Choroid plexus epithelial cell (primary cell): ENCODE measurements at places on chromosomes 16 and 17.

GRCh38 chr17:40697297-40697696 lies 6.3 kb downstream of the KRT24 start:
- DNase-seq: no peak

GRCh38 chr16:27598220-27598619 lies 48.3 kb downstream of the KATNIP start:
- no peak for DNase-seq

DNA sequence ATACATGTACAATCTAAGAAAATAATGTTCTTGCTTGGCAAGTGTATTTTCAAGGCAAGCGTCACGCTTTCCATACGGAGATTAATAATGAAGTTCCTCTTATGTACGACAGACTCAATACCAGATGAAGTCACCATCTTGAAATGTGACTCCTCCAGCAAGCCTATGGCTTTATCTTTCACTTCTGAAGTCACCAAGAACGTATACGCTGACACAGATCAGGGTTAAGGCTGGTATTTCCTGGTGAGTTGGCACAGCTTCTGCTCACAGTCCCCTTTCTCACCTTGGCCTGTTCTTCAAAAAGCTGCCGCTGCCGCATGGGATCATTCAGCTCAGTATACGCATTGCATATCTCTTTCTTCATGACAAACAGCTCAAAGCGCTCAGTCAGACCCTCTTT lies 6.1 kb upstream of the ADAT1 start:
- DNase-seq: no peak

DNA sequence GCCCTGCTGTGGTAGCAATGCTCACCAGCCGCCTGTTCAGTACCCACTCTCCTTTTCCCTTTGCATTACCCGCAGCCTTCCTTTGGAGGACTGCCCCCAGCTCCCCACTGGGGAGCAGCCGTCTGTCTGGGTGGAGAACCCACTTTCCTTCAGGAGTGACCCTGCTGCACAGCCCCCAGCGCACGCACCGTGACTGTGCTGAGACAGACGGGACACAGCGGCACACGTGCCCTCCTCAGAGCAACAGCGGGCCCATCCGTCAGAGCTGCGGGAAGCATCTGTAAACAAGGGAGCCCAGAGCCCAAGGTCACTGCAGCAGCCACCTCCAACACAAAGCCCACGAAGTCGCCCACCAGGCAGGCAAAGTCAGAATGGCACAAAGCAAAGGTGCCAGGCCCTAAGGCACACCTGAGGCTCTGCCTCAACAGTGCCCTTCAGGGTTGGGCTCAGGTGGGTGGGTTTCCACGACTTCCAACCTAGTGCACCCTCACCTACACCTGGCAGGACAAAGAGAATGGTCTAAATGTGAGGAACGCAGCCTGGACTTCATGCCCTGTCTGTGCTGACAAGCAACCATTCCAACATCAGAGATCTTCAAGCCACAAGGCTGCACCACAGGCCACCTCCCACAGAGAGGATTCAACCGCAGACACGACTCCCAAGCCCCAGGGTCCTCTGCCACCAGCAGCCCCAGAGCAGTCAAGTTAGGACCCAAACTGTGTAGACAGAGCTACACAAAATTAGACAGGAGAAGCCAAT lies 9.9 kb downstream of the AXIN1 start:
- DNase-seq: no peak

DNA sequence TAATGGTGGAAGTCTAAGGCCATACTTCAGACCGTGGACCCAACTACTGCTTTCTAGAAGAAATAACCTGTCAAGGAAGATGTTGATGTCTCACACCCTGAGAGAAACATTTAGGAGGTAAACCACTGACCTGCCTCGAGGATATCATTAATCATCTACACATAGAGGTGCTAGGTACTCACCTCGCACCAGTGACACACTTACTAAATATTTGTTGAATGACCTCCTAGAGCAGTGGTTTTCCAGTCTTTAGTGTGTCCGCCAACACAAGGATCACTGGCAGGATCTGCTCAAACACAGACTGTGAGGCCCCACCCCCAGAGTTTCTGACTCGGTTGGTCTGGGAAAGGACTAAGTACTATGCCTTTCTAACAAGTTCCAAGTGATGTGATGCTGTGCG lies 197.4 kb upstream of the CACNG5 start:
- DNase-seq: no peak
